KBM-7 (cell line): ENCODE measurements at places on chromosomes 4 and X.

DNA sequence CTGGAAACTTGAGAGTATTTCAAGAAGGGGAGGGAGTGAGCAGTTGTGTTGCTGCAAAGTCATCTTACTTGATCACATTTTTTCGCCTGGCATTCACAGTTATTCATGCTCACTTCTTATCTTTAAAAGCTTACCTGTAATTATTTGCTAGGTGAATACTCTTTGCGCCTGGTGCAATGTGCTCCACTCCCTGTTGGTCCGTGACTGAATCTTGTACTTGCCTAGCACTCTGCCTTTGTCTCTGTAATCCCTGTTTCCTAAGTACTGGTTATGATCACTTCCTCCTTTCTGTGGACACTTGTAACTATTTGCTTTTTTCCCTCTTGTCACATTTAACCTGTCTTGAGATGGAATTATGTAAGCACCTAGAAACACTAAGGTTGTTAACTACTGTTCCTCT is 5.8 kb downstream of the BMP2K start:
- peak; percentile 59 for DNase-seq

GRCh38 chrX:24796204-24796603 is 102.5 kb downstream of the POLA1 start:
- no peak for DNase-seq

GRCh38 chrX:97330151-97330550 is 446.4 kb downstream of the RPA4 start:
- no peak for DNase-seq

- no peak for DNase-seq
These were observed 14.7 kb upstream of the TBC1D1 start for GRCh38 chr4:37876156-37876555.

DNA sequence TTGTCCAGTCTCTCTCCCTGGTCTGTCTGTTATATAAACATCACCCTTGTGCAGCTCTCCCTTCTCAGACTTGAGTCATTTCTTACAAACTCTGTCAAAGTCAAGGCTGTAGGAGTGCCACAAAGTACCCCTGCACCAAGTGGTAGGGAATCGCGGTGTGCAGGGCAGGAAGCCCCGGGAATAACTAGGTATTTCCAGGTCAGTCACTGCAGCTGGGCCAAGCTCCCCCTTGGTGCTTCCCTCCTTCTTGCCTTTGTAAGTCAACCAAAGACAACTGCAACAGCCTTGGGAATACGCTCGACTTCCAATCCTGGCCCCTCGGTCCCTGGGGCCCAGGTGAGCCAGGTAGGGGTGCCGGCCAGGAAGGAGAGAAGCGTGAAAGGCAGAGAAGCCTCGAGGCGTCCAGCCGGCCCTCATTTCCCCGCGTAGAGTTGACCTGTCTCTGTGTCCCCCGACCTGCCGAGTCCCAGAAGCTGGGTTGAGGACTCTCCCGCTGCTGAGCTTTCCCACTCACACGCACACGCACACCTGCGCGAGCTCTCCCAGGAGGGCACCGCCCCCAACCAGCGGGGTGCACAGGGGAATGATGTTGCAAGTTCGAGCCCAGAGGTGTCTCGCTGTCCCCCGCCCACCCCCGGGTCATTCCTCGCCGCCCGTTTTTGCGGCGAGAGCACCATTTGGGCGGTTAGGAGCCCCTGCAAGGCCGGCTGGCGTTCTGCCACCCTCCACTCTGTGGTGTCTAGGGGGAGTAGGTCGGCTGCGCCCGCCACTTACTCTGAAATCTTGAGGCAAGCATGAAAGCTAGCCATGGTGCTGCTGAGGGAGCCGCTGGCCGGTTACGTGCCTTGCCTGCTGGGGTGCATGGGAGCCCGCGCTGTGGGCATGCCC is 22.8 kb upstream of the KIAA1210 start:
- DNase-seq: no peak

DNA sequence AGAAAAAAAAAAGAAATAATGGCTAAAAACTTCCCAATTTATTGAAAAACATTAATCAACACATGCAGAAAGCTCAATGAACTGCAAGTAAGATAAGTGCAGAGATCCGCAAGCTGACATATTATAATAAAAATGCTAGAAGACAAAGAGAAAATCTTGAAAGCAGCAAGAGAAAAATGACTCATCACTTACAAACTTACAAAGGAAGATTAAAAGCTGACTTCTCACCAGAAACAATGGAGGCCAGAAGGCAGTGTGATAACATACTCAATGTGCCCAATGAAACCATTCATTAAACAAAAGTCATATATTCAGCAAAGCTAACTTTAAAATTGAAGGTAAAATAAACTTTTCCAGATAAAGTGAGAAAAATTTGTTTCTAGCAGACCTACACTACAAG is 7.3 kb upstream of the BRWD3 start:
- DNase-seq: no peak

- no peak for DNase-seq
These were observed 26.3 kb downstream of the PPP2R2C start for GRCh38 chr4:6446130-6446482.

DNA sequence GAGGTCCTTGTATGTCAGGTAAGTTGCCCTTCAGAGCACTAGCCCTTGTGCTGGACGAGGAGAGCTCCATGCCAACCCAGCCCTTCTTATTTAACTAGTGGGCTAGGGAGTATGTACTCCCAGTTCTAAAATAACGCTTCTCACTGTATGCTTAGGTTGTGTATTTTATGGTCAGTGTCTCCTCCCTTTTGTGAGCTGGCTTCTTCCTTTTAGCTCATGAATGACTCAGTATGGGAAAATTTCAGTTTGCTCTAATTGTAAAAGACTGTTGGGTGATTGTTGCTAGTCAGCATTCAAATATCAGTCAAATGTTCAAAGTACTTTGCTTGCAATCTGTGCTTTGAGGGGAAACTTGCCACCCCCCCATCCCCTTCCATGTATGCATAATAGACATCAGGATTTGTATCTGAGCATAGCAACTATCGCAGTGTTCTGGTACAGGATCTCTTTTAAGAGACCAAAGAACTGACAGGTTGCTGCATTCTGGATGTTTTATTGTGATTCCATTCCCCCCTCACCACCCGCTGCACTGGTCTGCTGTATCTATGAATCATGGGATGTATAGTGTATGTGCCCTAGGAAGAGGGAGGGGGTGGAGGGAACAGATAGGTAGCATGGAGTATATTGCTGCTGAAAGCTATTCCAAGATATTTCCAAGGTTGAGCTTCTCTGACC is 34.7 kb downstream of the DLG3 start:
- DNase-seq: no peak

GRCh38 chr4:99852199-99852749 is 35.6 kb downstream of the DAPP1 start:
- DNase-seq: no peak

- peak; percentile 16 for DNase-seq
These were observed 3.4 kb downstream of the PLAC8 start for GRCh38 chr4:83110970-83111750.

DNA sequence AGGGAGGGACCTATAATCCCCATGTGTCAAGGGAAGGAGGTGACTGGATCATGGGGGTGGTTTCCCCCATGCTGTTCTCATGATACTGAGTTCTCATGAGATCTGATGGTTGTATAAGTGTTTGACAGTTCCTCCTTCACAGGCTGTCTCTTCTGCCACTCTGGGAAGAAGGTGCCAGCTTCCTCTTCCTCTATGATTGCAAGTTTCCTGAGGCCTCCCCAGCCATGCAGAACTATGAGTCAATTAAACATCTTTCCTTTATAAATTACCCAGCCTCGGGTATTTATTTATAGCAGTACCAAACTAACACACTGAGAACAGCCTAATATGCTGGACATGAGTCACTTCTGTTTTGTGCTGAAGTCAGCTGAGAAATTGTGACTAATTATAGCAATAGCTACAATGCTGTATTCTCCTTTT is 656.9 kb upstream of the CPEB2 start:
- peak; percentile 38 for DNase-seq

DNA sequence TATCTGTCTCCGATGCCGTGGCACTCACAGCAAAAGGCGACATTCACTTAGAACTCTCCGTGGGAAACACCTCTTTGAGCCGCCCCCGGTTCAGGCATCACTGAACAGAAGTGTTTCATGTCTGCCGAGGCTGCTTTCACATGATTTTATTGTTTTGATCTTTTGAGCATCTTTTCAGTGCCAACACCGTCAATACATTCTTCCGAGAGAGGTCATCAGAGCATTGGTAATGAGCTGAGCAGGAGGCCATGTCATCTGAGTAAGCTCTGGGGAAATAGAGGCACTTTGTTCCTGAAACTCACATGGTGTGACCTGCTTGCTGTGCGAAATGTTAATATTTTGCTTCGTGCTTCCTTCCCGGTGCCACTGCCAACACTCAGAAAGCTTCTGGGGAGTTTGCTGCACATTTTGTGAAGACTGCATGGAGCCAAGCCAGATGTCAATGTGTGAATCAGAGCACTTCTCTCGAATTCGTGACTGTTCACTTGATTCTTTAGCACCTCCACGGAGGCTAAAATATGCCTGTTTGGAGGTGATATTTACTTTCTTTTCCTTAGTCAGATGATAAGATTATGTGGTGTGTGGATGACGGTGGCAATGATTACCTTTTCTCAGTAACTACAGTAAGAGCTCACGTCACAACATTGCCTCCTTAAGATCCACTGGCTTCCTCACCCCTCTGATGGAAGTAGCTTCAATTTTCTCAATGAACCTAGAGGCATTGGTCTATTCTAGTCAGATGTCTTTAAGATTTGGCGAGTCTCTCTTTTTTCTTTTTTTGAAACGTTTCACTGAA is 222.3 kb upstream of the HS3ST1 start:
- DNase-seq: no peak

DNA sequence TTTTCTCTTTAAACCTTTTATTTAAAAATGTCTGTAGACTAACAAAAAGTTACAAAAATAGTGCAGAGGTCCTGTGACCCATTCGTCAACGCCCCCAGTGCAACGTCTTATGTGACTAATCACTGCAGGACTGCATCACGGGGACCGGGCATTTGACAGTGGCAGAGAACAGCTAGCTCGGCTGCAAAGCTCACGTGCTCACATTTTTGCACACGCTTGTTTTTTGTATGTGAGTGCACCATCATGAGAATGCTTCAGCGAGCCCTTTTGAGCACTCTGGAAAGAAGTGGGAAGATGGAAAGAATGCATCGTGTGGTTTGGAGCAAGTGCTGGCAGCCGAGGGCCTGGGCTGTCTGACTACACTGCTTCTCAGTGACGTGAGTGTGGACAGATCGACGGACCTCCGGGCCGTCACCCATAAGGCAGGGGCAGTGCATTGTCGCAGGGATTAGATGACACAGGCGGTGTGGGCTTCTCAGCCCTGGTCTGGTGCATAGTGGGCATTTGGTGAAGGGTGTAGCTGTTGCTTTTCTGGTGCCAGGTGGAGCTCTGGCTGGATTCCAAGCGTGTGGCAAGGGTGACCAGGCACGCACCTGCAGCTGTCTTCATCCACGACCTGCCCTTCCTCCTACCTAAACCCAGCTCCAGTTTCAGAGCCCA is 17.7 kb downstream of the SPON2 start:
- DNase-seq: no peak

DNA sequence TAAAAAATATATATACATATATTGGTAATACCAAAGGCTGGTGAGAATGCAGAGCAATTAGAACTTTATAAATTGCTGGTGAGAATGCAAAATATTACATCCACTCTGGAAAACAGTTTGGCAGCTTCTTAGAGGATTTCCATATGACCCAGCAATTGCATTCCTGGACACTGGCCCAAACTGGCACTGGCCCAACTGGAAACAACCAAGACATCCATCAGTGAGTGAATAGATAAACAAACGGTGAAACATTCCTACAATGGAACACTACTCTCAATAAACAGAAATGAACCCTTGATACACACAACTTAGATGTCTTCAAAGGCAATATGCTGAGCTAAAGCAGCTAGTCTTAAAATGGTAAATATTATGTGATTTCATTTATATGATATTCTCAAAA is 524.2 kb downstream of the IQCM start:
- DNase-seq: no peak

DNA sequence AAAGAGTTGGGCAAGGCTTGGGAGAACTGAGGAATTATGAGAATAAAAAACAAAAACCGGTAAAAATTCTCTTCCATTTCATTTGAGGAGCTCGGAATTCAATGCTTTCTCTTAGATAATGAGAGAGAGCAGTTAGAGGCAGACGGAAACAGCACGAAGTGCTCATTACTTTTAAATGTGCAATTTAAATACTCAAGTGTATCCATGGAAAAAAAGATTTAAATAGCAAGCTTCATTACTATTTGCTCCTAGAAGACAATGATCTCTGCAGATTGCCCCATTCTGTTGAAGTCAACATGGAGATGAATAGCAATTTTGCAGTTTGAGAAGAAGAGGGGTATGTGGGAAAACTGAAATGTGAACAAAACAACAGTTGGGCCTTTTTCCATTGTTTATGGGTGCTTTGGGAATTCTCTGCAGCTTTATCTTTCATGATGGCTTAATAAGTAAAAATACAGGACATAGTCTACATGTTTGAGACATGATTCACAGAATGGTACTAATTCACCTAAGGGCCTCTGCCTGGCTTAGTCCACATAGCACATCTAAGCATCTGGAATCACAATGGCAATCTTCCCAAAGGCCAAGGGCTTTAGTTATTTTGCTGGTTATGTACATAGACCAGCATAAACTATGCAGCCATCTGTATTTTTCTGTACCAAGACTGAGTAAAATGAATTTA is 512.7 kb upstream of the FAT1 start:
- DNase-seq: no peak

- DNase-seq: no peak
These were observed 106.8 kb upstream of the RAI2 start for GRCh38 chrX:17967888-17968287.

- no peak for DNase-seq
These were observed 36.0 kb upstream of the NPNT start for GRCh38 chr4:105859233-105859632.

- no peak for DNase-seq
These were observed 113.8 kb upstream of the GABRA2 start for GRCh38 chr4:46503739-46504138.

DNA sequence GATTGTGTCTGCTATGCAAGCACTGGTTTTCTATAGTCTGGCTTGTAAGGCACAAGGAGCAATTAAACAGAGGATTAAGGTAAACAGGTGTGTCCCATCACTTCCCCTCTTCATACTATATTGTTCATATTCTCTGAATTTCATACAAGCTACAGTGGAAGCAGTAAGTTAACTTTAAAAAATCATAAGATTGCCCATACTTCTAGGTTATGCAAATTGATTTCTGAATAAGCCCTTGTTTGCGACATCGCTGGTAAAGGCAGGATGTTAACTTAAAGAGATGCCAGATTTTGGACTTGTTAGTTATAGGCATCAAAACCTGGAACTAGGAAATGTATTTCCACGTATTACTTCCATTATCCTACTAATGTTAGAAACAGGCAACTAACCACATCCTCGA is 1.0 kb upstream of the TMEM131L start:
- DNase-seq: no peak

DNA sequence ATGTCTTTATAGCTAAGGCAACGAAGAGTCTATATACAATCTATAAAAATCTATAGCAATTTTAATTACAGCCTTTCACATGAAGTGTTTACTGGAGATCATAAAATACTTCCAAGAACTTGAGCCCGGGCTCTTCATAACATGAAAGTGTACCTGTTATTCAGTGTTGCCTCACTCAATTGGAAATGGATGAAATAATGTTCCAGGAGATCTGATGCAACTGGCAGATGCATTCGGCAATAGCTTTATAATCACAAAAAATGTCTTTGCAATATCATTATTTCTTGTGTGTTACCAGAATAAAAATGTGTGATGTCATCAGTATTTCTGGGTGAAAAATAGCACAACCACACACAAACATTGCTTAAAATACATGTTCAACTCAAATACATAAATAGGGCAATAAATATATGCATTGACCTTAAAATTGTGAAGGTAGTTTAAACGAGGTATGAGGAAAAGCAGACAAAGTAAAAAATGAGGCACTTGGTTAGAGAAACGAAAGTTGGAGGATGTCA is 1266.8 kb upstream of the PCDH7 start:
- no peak for DNase-seq

GRCh38 chrX:20427173-20427770 is 160.6 kb upstream of the RPS6KA3 start:
- peak; percentile 57 for DNase-seq
